ENCODE measurements at places on chromosomes 5 and 9. TPM values are rescaled to one million over a fixed set of nuclear protein-coding genes. Genes with fewer than 3 reads are reported as not detected.

FBXL7 gene
- total RNA-seq = 19.6 TPM

TRIM36 gene
- 1.3 TPM for total RNA-seq

PCA3 gene
- total RNA-seq = 0.12 TPM

TCF7 gene
- total RNA-seq = 4.7 TPM

ZNF879 gene
- 6.1 TPM for total RNA-seq

CATSPER3 gene
- 0.58 TPM for total RNA-seq

TICAM2 gene
- 2.9 TPM for total RNA-seq

NEUROG1 gene
- total RNA-seq = not detected

VLDLR gene
- total RNA-seq = 37.8 TPM

STK32A gene
- 17.1 TPM for total RNA-seq

PCDHGA8 gene
- 6.2 TPM for total RNA-seq

ENTR1 gene
- total RNA-seq = 37.8 TPM
